GM04504 (cell line): ENCODE measurements at places on chromosomes 12 and 14.

DNA sequence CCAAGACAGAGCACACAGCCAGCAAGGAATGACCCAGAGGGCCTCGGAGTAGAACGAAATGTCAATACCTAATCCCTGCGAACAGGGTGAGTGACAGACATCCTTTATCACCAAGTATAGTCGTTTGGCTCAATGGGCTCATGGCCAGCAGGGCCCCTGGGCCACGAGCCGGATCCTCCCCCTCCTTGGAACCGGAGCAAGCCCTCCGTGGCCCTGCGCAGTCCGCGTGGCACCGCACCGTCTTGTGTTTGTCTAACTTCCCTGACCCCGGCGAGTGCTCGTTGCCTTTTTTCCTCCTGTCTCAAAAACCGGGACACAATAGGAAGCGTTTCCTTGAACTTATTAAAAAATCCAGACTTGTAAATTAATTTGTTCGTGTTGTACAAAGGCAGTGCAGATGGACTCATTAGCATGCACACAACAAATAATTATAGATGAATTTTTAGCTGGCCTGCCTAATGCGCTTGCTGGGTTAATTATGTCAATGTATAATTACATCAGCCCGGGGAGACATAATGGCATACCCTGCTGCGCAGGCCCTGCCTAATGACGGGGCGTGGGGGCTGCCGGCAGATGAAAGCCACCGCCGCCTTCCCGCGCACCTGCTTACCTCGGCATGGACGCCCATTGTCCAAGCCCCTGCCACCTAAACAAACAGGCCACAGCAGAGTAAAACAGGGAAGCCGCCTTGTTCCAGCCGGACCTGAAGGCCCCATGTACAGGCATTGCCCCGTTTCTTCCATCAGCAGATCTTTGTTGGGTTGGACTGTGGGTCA is 81.6 kb downstream of the PHETA1 start:
- DNase-seq, result no peak

DNA sequence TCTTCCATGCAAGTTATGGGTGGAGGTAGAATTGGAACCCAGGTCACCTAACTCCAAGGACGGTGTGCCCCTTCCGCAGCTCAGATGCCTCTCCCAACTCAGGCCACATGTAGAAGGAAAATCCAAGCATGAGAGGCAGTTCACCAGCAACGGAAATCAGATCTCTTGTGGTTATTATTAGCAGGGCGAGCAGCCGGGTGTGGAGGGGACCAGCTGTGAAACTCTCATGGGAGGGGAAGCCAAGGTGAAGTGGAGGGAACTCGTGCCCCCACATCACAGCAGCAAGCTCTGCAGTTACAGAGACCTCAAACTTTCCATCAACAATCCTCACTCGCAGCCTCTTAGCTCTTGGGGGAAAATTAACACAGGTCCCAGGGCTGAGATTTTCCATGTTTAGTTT is 79.7 kb downstream of the KSR2 start:
- DNase-seq, result no peak

DNA sequence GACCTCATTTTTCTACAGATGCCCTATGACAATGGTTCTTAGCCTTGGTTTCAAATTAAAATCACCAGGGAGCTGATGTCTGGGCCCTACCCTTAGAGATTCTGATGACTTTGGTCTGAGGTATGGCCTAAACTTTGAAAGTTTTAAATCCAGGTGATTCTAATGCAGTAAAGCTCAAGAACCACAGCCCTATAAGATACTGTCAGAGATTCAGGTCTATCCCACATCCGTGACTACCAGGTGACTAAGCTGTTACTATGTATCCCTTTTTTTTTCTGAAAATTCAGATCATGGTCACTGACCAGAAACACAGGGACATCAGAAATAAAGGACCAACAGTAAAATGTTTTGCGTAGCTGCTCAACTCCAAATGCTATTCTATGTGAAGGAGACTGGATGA is 148.8 kb upstream of the BMP4 start:
- DNase-seq, result no peak

GRCh38 chr12:110354172-110354780 is 49.2 kb downstream of the ANAPC7 start:
- DNase-seq, result no peak

- DNase-seq, result no peak
Observed at GRCh38 chr12:80589077-80589476, 118.4 kb upstream of the MYF6 start.

DNA sequence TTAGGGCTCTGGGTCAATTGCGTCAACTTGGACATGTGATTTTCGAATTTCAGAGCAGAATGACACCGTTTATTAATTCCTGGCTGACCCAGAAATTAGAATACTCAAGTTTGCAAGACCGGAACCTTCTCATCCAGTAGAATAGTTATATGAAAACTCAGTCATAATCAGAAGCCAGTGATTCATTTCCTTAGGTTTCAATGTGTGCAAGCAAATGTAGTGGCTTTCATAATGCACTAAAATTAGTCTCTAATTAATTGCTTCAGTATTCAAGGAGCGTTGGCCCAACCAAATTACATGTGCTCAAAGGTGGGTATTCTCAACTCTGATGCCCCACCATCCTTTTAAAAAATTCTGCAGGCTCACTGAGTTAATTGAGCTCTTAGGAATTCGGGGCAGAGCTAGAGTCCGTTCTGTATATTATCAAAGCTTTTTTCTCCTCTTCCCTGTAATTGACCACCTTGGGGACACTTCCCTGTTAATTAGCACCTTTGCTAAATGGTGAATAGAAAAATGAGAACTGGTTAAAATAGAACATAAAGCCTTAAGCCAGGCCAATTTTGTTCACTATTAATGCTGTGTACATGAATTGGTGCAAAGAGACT is 55.4 kb downstream of the DAO start:
- no peak for DNase-seq

GRCh38 chr12:89393551-89394121 is 41.3 kb upstream of the DUSP6 start:
- no peak for DNase-seq

GRCh38 chr12:120903412-120904196 is 554 bp downstream of the SPPL3 start:
- DNase-seq, result no peak

- DNase-seq, result no peak
Observed at GRCh38 chr12:72368719-72369422, 96.7 kb downstream of the TRHDE start.

GRCh38 chr12:28583701-28584261 is 393.5 kb downstream of the CCDC91 start:
- peak; percentile 33 for DNase-seq

GRCh38 chr14:59244581-59244980 is 56.1 kb downstream of the DAAM1 start:
- DNase-seq, result no peak

DNA sequence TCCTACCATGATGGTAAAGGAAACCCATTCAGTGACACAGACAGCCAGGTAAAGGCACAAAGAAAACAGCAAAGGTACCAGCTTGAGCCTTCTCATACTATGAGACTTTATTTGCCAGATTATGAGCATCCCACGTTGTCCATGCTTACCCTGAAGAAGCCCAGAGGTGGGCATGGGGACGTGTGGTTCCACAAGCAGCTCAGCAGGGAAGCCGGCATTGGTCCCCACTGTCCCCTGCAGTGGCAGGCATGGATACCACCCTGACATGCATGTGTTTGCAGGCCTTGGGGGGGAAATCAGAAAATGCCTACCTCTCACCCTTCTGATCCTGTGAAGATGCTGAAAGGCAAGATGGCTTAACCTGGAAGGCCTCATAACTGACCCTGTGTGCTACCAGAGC is 183.1 kb downstream of the PIWIL1 start:
- DNase-seq, result no peak

- no peak for DNase-seq
Observed at GRCh38 chr14:105062048-105062433, 3.2 kb downstream of the GPR132 start.

- no peak for DNase-seq
Observed at GRCh38 chr12:7061138-7061537, 620 bp downstream of the C1S start.

- DNase-seq, result no peak
Observed at GRCh38 chr12:11895421-11896078, 175.2 kb upstream of the BCL2L14 start.

GRCh38 chr12:87660987-87661774 is 368.0 kb downstream of the C12orf50 start:
- no peak for DNase-seq

DNA sequence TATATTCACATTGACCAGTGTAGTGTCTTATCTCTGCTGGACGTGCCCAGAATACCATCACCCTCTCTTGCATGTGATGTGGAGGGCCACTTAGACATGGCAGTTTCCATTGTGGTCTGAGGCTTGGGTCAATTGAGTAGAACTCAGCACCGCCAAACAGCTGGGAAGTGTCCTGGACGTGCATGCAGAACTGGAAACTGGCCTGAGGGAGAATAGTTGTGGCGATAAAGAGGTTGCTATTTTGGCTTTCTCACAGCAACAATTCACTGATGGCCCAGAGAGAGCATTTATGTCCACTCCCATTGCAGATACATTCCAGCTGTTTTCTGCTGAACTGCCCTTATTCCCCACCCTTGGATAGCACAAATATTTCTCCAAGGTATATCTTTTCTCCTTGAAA is 210.1 kb upstream of the DAAM1 start:
- DNase-seq, result no peak
